ENCODE measurements at places on chromosomes 4 and X.

DNA sequence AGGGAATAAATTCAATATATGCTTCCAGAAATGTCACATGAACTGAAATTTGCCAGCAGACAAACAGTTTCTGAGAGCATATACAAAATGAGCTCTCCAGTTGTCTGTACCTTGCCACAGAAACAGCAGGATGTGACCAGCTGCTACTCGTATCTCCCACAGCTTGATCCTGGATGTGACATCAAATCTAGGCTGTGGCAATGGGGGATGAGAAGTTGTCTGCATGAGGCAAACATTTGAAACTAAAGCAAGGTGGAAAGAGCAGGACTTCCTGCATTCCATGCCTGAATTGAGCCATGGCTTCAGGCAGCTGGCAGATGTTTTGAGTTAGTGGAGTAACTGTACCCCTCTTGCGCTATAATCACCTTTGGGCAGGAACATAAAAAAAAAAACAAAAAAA, 1724.0 kb downstream of the RPA4 start:
- DNase-seq, result no peak

DNA sequence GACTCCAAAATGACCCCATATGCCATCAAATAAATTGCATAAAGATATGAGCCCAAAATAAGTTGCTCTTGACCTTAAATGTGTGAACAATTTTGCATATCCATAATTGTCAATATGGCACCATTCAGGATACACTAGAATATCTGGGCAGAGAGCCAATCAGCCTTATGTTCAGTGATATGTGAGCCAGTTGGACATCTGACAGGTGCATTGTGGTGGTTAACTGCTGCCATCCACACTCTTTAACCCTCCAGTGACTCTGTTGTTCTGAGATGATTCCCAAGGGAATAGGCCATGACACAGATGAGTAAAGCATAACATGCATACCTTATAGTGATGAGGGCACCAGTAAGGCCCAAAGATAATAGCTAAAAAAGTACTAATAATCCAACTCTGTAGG, 500.1 kb downstream of the PCDH18 start:
- no peak for DNase-seq

DNA sequence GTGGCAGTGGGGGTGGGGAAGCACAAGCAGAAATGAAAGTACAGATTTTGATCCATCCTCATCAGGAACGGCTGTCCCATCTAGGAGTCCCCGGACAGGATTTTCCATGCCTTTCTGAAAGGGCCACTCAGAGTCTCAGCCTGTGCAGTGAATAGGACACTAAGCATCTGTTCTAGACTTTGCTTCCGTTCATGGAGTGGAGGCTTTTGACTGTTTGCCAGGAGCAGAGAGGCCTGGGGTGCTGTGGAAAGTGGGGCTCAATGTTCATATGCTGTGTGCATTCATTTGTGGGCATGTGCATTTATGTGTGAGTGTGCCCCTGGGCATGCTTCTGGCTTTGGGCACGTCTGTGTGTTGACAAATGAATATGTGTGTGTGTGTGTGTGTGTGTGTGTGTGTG, 25.6 kb upstream of the MAMLD1 start:
- DNase-seq, result no peak

DNA sequence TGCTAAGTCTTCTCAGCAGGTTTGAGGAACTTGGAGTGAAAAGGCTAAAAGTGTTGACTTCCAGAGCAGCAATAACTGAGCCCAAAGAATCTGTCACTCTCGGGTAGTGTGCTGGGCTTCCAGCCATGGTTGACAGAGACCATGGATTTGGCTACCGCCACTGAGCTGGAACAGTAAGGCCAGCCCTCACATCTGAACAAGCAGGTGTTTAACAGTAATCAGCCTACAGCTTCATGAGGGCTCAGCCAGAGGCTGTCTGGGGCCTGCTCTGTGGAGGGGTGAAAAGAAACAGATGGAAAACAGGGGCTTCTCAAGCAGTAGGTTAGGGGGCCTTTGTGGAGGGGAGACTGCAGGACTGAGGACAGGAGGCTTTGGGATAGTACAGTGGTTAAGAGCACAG, 14.9 kb downstream of the RASL11B start:
- DNase-seq, result no peak

- no peak for DNase-seq
Measured at GRCh38 chrX:113058634-113059033, 218.0 kb upstream of the AMOT start.

DNA sequence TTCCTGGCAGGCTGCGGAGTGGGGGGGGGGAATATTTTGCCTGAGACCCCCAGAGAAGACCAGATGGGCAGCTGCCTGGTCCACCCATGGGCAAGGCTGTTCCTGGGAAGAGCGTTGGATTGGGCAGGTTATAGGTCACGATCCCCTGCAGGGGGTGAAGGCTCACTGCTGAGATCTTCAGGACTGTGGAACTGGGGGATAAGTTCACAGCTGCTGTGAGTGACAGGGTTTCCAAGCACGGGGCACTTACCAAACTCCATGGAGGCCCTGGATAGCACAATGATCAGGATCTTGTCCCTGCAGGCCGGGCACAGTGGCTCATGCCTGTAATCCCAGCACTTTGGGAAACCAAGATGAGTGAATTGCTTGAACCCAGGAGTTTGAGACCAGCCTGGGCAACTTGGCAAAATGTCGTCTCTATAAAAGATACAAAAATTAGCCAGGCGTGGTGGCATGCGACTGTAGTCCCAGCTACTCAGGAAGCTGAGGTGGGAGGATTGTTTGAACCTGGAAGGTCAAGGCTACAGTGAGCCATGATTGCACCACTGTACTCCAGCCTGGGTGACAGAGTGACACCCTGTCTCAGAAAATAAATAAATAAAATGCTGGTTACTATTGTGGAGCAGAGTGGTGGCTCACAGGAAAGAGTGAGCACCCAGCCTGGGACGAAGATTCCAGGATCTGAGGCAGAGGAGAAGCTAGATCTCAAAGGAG, 68.0 kb upstream of the HELT start:
- DNase-seq, result peak; percentile 21

GRCh38 chrX:150849996-150850720, 48.3 kb downstream of the CD99L2 start:
- no peak for DNase-seq

GRCh38 chr4:79235095-79235494, 90.8 kb downstream of the NAA11 start:
- no peak for DNase-seq

GRCh38 chrX:39859991-39860861, 237.5 kb downstream of the BCOR start:
- no peak for DNase-seq

DNA sequence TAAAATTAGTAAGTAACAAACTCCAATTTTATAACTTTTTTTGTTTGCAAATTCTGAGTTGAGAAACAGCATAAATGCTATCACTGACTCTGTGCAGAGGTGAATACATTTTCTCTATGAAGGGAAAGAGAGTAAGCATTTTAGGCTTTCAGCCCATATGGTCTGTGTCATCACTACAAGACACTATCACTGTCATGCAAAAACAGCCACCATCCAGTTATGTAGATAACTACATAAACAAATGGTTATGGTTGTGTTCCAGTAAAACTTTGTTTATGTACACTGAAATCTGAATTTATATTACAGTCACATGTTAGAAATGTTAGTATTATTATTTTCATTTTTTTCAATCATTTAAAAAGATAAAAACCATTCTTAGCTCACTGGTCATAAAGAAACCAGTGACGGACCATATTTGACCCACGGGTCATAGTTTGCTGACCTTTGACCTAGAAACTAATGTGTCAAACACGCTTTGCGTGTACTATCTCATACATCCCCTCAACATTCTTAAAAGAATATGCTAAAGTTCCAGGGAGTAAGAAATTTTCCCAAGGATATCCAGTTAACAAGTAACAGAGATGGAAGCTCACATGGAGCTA, 29.1 kb downstream of the RASGEF1B start:
- no peak for DNase-seq

GRCh38 chr4:48858130-48858529, 27.2 kb downstream of the OCIAD1 start:
- no peak for DNase-seq

GRCh38 chrX:134949271-134949670, 41.5 kb upstream of the SMIM10 start:
- no peak for DNase-seq

DNA sequence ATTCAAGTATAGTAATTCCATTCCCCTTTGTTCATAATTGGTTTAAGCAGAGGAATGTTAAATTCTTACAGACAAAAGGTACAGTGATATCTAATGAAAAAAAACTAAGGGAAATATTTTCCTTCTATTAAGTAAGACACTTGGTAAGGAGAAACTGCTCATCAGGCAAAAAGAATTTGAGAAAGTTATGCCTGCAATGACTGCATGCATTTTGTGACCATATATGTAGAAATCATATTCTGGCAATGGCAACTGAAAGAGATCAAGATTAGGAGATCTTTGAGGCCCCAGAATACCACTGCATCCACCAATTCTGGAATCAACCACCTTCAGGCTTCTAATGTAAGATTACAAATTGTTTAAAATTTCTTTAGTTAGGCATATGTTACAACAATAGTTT, 364.8 kb downstream of the PCDH10 start:
- DNase-seq, result no peak

GRCh38 chr4:83216959-83217683, 67.5 kb downstream of the COQ2 start:
- DNase-seq, result no peak

DNA sequence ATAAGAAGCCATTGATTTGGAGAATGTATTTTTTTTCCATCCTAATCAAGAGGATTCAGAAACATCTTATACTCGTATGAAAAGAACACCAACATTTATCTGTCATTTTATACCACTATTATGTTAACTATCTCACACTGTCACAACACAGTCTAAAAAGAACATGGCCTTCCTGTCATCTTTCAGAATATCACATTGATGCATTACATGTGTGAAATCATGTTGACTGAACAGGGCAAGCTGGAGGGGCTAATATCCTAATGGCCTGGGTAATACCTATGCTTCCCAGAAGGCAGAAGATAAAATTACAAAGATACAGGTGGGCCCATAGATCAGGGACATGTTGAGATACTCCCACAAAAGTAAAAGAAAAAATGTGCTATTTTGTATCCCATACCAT, 611.7 kb downstream of the STIM2 start:
- DNase-seq, result no peak

- no peak for DNase-seq
Measured at GRCh38 chr4:15695240-15695699, 7.6 kb upstream of the BST1 start.
